ENCODE measurements at places on chromosomes 7 and 10.

GRCh38 chr7:7742223-7742622 is 23.8 kb upstream of the RPA3 start:
- DNase-seq = no peak

DNA sequence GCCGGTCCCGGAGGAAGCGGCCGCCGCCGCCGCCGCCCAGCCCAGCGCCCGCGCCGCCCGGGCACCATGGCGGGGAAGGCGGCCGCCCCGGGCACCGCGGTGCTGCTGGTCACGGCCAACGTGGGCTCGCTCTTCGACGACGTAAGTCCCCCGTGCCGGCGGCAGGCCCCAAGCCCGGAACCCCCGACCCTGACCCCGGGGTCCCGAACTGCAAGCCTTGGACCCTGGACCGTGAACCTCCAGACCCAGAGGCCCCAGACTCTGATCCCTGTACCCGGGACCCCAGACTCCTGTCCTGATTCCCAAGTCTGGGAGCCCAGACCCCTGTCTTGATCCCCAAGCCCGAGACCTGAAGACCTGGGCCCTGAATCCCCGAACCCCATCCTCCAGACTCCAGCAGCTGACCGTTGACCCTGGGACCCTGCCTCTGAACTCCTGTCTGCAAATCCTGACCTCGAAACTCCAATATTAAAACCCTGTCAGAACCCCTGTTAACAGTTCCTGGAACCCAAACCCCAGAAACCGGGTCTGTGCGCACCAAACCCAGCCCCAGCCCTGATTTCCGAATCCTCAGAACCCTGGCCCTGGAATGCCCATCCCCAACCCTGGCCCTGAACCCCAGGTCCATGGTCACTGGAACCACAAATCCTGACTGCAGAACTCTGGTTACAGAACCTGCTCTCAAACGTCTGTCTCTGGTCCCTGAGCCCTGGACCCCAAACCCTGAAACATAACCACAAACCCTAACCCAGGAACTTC is 623 bp downstream of the INPP5A start:
- DNase-seq = no peak

DNA sequence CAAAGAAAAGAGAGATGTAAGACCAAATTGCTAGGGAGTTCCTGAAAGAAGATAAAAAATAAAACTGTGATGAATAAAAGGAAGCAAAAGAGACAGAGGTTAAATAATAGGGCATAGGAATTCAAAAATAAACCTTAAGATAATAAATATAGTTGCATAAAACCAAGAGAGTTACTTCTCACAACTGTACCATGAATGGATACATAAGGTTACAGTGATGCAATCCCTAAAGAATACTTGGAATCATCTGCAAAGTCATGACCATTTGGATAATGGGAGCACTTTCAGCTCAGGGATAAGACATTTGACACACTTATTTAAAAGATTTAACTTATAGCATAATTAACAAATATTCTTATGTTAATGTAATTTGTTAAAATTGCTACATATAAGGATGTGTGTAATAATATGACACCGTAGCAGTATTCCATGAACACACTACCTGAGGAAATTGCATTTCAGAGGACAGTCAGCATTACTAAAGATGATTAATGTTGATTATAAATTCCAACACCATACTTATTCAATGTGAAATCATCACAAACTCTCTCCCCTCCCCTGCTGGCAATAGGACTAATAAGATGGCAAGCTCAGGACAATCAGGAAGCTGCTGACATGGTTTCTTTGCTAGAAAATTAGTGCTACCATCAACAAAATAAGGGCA is 202.1 kb upstream of the AKR1E2 start:
- DNase-seq = no peak

GRCh38 chr10:11831520-11831951 is 8.4 kb downstream of the PROSER2 start:
- no peak for DNase-seq

DNA sequence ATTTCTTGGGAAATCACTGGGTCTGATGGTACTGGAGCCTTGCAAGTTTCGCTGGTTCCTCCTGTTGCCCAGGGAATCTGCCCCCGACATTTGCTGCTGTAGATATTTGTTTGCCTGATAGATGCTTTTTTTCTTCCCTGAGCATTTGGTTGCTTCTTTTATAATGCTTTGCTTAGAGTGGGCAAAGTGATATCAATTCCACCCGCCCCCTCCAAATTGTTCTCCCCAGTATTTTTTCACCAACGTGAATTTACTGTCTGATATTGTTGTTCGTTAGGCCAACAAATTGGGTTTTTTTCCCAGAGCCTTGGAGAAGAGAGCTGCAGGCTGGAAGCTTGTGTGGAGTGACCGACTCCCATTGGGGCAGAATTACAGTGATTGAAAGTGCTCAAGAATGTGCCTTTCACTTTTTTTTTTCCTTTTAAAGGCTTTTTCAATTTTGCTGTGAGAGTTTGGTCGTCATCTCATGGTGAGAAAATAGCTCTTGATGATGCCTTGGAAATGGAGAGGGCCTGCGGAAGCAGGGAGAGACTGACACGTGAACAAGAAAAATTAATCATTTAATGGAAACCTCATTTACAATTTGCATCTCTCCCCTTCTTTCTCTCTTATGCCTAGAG is 2.5 kb downstream of the GRK5 start:
- DNase-seq = no peak

DNA sequence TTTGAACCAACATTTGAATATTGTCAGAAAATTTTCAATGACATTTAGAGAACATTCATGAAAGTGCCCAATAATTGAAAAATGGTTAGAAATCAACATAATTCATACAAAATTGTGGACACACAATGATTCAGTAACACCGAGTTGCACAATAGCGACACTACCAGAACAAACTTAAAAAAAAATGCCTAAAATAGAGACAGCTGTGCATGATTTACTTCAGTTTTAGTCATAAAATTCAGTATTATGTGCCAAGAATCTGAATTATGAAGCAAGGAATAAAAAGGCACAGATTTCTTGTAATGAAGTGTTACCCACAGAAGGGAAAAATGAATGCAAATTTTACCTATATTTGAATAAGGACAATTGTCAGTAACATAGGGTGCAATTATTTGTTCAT is 396.0 kb downstream of the SEMA3D start:
- no peak for DNase-seq

GRCh38 chr10:88092973-88093372 is 229.5 kb downstream of the PTEN start:
- peak; percentile 12 for DNase-seq

DNA sequence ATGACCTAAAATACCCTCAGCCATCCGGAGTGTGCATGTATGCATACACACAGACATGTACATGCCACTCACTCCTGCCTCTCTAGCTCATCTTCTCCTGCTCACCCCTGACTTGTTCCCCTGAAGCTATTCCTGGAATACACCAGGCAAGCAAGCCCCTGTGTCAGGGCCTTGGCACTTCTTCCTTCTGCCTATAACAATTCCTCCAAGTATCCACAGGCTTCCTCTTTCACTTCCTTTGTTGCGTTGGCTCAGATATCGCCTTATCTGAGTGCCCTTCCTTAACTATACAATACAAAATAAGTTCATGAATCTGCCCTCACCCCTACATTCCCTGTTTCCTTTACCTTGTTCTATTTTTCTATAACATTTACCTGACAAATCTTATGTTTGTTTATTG is 88.8 kb downstream of the NOD1 start:
- DNase-seq = no peak

GRCh38 chr7:25970911-25971310 is 181.1 kb upstream of the NFE2L3 start:
- DNase-seq = no peak

DNA sequence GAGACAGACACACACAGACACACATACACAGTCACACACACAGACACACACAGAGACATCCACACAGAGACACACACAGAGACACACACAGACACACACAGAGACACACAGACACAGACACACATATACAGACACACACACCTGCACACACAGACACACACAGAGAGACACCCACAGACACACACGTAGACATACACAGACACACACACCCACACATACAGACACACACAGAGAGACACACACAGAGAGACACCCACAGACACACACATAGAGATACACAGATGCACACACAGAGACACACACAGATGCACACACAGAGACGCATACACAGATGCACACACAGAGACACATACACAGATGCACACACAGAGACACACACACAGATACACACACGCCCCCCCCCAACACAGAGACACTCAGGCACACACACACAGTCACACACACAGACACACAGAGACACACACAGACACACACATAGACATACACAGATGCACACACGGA is 58.5 kb downstream of the GATA3 start:
- no peak for DNase-seq

- DNase-seq = no peak
Measured at GRCh38 chr7:66699998-66700397, 40.5 kb upstream of the RABGEF1 start.

GRCh38 chr10:1086787-1087186 is 30.6 kb downstream of the WDR37 start:
- no peak for DNase-seq

- no peak for DNase-seq
Measured at GRCh38 chr10:67596641-67597040, 99.4 kb downstream of the CTNNA3 start.

DNA sequence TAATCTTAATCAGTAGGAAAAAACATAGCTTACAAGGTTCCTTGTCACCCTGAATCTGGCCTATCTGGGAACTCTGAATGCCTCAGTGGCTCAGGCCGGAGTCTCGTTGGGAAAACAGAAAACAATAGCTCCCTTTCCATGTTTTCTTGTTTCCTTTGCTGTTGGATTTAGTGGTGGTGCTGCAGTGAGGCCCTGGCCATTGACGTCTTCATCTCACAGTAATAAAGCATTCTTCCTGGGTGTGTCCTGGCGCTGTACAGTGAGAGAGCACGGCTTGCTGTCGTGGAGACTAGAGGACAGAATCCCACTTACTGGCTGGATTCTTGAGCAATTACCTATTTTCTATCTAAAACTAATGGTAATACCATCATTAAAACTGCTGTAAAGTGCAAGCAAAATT is 1.3 kb upstream of the SPOCK2 start:
- no peak for DNase-seq

GRCh38 chr7:154781369-154782303 is 221.3 kb downstream of the PAXIP1 start:
- DNase-seq = no peak

DNA sequence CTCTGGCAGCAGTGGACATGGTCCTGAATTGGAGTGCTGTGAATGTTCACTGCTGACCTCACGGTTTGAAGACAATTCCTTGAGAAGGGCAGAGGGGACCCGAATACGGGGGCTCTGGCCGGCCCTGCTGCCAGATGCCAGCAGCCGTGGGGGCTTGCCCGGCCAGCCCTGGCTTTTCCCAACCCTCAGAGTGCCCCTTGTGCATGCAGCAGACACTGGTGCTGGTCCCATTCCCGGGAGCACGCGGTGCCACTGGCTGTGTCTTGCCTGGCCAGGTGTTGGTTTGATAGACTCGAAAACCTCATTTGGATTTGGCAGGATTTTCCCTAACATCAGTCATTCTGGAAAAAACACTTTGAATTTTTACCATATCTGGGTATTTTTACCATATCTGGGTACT is 49.1 kb downstream of the LHPP start:
- DNase-seq = no peak

- DNase-seq = no peak
Measured at GRCh38 chr10:60986791-60987190, 42.8 kb upstream of the RHOBTB1 start.

GRCh38 chr10:26215396-26215934 is 1.1 kb upstream of the GAD2 start:
- DNase-seq = no peak

- DNase-seq = no peak
Measured at GRCh38 chr10:8114741-8115617, 60.5 kb downstream of the GATA3 start.

- no peak for DNase-seq
Measured at GRCh38 chr10:50470345-50470744, 153.4 kb downstream of the SGMS1 start.

DNA sequence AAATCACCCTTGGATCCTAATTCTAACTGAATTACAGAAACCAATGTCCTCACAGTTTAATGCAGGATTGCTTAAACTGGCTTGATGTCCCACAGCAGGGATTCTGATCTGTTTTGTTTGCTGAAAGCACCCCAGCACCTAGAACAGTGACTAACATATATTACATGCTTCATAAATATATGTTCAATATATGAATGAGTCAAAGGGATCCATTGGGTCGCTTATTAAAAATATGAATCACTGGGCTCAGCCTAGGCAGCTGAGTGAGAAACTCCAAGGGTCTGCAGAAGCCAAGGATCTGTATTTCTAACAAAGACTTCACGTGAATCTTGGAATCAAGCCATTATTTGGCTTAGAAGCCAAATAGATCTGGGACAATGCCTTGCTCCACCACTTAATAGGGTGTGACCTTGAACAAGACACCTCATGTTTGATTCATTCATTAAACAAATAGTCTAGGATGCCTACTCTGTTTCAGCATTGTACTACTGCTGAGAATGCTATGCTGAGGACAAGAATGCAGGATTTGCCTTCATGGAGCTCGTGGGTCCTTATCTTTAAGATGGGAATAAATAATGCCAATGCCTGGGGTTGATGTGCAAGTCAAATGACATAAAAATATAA is 103.4 kb upstream of the DLX6 start:
- DNase-seq = peak; percentile 4

DNA sequence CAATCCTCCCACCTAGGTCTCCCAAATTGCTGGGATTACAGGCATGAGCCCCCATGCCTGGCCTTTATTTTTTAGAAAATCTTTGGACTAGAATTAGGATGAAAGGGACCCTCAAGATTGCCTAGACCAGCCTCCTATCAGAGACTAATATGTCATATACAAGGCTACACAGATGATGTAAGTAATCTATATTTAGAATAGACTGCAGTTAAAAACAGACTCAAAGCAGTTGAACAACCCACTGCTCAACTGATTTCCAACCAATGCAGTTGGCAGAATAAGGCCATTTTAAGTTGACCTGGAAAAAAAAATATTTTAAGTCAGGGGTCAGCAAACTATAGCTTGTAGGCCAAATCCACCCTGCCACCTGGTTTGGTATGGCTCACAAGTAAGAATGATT is 27.7 kb downstream of the PSPH start:
- DNase-seq = no peak

GRCh38 chr7:29224726-29225125 is 30.2 kb downstream of the CHN2 start:
- no peak for DNase-seq

- DNase-seq = peak; percentile 91
Measured at GRCh38 chr10:55410415-55410885, 609.4 kb upstream of the PCDH15 start.
